CD4-positive, alpha-beta T cell treated with Interleukin-1 beta for 1 hour (primary cell): ENCODE measurements at places on chromosomes 12 and 14.

DNA sequence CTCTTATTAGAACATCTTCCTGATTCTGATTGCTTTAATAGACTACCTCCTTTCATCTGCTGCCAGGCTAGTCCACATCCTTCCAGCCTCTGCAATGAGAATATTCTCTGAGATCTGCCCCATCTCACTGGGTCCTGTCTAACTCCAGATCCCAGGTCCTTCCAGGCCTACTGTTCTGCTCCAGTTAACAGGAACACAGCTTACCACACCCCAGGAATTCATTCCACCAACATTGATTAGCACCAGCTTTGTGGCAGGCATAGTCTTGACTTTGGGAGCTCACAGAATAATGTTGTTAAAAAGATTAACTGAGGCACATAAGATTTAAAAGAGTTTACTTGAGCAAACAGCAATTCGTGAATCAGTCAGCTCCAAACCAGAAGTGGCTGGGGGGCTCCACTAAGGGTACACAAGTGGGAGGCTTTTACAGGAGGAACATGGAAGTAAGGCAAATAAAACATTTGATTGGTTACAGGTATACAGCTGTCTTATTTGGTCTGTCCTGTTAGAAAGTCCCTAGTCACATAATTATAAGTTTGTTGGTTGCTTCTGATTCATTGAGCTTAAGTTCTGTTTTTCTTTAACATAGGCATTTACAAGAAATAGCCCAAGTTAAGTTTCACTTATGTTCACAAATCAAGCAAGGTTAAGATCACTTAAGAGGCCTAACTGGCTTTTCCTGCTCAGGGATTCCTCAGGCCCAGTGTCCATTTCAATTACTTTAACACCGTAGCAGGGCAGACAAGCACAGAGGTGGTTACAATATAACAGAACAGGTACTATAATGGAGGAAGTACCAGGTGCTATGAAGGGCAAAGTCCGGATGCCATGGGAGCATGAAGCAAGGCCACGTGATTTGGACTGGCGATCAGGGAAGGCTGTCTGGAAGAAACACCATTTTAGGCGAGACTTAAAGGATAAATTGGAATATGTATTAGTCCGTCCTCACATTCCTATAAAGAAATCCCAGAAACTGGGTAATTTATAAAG lies 12.2 kb upstream of the MYH7 start:
- DNase-seq = no peak

- no peak for DNase-seq
Observed at GRCh38 chr14:92605274-92605940, 91.8 kb downstream of the RIN3 start.

DNA sequence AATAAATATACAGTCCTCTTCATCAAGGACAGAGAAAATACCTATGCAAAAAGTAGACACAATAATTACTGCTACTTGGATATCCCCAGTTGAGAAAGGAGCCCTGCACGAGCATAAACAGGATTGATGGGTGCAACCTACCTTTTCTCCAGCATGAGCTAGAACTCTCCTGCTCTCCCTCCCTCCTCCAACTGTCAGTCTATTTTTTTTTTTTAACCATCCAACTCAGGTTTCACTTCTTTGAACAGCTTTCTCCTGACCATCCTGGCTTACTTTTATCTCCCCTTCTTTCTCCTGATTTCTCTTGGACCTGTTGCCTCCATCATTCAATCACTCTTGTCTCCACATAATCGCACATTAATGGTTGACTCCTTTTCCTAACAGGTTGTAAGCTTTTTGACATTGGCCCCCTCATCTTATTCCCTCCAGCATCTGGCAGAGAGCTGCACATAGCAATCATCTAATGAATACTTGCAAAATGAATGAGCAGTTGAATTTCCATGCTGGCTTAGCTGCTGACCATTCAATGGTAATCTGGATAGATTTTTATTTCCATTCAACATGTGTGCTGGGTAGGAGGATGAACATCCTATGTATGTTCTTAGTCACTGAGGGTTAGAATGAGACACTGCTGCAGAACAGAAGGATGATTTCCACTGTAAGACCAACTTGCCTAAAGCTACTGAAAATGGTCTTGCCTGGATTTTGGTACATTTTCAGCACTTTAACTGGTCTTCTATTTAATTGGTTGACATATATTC lies 24.4 kb downstream of the MYBPC1 start:
- DNase-seq = no peak

- no peak for DNase-seq
Observed at GRCh38 chr12:91432089-91432488, 249.5 kb upstream of the DCN start.

DNA sequence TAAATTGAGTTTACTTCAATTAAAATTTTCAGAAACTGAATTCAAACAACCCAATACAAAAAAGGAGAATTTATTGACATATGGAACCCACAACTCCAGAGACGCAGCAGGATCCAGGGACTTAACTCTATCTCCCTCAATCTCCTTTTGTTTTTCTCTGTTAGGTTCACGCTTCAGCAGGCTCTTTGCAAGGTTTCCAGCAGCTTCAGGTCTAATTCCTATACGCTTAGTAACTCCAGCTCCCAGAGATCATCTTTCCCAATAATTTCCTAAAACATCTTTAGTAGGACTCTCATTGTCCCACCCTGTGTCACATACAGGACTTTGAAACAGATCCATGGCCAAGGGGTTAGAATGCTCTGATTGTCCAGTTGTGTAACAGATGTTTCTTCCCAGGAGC lies 175.2 kb downstream of the RMST start:
- no peak for DNase-seq

DNA sequence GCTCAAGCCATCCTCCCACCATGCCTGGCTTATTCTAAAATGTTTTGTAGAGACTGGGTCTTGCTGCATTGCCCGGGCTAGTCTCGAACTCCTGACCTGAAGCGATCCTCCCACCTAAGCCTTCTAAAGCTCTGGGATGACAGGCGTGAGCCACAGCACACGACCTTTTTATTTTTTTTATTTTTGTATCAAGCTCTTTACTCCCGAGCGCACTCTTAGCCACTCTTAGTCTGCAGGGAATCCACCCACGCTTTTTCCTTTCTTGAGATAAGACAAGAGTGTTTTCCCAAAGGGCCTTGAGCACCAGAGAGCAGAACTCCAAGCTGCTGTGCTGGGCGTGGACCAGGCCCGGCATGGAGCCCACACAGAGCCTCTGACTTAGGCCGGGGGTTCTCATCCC lies 23.4 kb downstream of the MAP1LC3B2 start:
- no peak for DNase-seq

- no peak for DNase-seq
Observed at GRCh38 chr14:36441283-36441682, 78.7 kb downstream of the NKX2-1 start.

DNA sequence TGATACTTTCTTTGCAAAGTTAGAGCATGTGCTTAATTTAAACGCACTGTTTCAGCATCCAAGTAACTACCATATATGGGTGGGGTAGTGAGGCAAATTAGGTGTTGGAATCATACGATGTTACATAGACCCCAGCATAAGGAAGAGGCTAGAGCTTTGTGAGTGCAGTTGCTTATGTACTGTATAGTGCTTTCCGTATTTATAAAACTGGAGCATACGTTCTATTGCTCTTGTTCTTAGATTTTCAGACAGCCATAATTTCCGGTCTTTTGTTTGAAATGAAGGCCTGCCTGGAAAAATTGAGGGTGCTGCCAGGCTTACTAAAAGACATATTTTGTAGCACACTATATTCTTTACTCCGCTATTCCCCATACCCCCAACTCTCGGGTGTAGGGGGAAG lies 335.7 kb downstream of the FOXG1 start:
- no peak for DNase-seq

DNA sequence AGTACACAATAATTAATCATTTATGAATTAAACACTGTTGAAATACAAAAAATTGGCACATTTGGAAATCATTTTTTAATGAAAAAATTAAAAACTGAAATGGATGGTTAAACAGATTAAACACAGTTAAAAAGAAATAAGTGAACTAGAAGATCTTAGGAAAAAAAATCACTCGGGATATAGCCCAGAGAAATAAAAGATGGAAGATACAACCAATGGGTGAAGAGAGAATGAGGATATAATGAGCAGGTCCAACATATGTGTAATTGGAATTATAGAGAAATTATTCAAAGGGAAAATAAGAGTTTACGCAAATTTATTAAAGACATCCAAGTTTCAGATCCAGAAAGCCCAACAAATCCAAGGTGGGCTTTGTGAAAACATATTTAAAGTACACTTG lies 6.1 kb downstream of the GPR137C start:
- no peak for DNase-seq

DNA sequence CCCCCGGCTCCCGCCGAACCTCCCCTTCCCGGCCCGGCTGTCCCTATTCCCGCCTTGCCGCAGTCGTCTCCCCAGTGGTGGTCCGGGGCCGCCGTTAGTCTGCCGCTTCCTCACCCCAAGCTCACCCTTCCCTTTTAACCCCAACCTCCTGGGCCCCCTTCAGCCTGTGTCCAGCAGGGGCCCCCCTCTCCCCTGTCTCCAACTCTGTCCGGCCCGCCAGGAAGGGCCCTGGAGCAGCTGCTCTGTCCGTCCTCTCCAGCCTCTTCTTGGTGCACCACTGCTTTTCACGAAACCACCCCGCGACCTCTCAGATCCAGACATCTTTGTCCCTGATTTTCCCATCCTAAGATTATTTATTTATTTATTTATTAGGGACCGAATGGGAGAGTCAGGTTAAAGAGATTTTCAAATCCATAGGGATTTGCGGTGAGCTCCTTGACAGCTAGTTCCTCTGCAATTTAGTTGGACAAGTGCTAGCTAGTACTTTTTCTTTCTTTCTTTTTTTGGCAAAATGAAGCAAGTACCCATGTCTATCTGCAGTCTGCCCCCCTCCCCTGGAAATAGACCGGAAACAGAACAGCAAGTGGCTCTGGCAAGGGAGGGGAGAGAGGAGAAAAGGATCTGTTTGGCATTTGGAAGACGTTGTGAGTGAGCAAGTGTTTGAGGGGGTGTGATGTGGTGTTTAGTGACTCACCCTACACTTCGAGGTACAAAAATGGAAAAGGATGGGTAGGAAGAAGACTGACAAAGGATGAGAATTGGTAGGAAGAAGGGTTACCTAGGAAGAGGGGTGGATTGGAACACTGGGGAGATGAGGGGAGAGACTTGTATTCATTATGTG lies 632 bp downstream of the UBR7 start:
- peak; percentile 21 for DNase-seq

DNA sequence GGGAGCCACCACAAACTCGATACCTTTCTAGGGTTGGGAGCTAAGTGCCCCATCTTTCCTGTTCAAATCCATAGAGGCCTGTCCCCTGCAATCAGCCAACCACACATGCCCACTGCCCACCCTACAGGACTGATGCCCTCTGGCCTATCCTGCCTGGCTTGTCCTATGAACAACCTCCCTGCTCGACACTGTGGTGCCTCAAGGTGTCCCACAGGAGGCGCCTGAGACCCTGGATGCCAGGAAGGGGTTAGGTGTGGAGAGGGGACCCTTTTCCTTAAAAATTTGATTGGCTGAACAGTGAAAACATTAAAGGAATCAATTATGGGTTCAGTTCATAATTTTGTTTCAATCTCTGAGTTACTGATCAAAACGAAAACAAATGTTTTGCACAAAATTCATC lies 97.3 kb upstream of the FZD10 start:
- no peak for DNase-seq

GRCh38 chr14:75489480-75489837 lies 32.8 kb upstream of the BATF start:
- no peak for DNase-seq

DNA sequence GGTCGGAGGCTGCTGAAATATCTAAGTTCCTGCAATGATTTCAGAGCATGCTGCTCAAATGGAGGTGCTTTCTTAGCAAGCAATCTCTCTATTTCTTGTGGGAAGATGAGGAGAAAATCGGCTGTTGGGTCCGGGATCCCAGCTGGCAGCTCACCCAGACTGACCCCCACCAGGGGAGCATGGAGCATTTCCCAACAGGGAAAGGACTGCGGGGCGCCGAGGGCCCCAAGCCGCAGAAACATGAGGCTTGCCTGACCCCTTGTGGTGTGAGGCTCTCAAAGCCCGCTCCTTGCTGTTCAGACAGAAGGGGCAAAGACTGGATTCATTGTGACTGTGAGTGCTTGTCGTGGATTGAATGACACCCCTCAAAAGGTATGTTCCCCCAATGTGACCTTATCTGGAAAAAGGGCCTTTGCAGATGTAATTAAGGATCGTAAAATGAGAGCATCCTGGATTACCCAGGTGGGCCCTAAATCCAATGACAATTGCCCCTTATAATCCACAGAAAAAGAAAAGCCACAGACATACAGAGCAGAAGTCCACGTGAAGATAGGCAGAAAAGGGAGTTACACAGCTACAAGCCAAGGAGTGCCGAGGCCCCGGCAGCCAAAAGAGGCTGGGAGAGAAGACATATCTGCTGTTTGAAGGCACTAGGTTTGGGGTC lies 116.3 kb upstream of the VASH1 start:
- no peak for DNase-seq

GRCh38 chr12:131927110-131928079 lies 1.7 kb upstream of the PUS1 start:
- no peak for DNase-seq

- DNase-seq = no peak
Observed at GRCh38 chr14:42224053-42224888, 617.6 kb downstream of the LRFN5 start.

DNA sequence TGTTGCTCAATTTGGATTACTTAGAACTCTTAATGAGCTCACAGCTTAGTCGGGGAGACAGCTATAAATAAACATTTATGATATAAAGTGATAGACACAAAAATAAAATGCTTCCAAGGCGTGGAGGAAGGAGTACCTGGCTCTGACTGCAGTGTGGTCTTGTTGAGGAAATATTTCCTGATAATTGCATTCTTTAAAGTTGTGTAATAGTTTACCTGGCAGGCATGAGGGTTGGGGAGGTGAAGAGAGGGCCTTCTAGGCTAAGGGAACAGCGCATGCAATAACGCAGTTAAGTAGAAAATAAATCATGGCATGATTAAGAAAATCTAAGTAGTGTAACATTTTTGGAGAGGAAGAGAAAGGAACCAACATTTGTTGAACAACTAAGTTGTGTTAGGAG lies 260.5 kb upstream of the ATP2B1 start:
- no peak for DNase-seq

DNA sequence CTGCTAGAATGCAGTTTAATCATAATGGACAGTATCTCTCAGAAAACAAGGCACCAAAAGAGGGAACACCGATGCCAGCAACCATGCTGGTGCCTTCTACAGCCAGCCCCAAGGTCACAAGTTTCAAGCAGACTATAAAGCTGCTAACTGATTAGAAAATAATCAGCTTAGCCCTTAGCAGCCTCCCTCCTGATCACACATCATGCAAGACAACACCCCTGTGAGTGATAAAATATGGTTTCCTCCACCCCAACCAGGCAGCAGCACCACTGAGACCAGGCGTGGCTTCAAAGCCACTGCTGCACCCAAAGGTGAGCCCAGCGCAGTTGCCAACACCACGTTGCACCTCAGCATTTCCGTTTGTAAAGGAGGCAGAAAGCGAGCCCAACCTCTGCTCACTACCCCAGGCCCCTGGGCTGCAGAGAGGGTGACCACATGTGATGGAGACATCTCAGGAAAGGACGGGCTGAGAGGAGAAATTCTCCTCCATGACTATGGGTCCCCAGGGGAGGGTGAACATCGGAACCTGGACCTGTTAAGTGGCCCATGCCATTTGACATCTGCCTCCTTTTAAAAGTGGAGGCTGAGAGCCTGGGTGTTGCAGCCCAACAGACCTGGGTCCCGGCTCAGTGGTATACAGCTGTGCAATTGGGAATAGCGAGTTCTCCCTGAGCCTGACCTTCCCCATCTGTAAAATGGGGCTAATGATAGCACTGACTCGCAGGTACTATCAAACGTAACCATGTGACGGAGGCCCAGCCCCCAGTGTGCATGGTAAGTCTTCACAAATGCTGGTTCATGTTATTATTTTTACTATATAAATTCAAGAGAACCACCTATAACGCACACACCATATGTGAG lies 11.5 kb downstream of the ZFP36L1 start:
- DNase-seq = peak; percentile 82
